Activated CD8-positive, alpha-beta memory T cell treated with anti-CD3 and anti-CD28 coated beads for 24 hours (primary cell): ENCODE measurements at places on chromosomes 1 and 21.
A peak's percentile ranks its signal among the peaks of the same experiment; 100 is the strongest.

- DNase-seq = no peak
Measured at GRCh38 chr1:244406337-244406736, 45.4 kb downstream of the ADSS2 start.

GRCh38 chr1:198253668-198254067 lies 96.9 kb downstream of the NEK7 start:
- peak; percentile 61 for DNase-seq

DNA sequence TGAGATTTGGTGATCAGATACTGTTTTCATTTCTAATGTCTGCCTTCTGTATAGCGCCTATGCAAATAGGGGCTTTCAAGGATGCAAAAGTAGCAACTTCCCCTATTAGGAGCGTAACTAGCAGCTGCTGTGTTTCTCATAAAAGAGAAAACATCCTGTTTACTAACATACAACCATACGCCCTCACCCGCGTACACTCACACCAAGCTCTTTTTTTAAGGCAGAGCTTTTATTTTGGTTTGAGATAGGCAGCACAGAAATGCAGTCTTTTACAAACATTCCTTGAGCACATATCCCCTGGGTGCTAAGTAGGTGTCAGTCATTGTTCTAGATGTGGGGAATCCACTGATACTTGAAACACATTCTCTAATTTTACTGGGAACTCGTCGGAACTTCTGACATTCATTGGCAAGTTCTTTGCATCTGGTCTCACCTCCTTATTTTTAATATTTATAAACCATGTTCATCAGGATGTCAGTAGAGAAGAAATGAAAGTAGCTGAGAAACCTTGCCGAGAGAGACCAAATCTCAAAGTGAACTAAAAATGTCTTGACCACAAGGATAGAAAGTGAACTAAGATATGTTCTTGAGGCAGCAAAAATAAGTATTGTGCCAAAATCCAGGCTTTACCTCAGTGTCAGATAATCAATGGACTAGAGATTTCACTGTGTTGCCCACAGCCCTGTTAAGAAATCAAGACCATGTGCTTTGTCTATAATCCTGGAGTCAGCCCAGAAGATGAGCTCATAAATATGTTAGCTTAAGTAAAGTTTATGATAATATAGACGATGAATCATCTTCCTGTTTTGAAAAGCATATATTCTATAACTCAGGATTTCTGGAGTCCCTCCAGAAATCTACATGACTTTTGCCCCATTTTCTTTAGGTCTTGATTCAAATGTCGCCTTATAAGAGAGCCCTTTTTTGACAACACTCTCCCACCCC lies 350.9 kb downstream of the ST6GALNAC3 start:
- DNase-seq = no peak

- no peak for DNase-seq
Measured at GRCh38 chr21:34299168-34299539, 64.7 kb upstream of the KCNE2 start.
